ENCODE measurements at places on chromosomes 11 and 22.

DNA sequence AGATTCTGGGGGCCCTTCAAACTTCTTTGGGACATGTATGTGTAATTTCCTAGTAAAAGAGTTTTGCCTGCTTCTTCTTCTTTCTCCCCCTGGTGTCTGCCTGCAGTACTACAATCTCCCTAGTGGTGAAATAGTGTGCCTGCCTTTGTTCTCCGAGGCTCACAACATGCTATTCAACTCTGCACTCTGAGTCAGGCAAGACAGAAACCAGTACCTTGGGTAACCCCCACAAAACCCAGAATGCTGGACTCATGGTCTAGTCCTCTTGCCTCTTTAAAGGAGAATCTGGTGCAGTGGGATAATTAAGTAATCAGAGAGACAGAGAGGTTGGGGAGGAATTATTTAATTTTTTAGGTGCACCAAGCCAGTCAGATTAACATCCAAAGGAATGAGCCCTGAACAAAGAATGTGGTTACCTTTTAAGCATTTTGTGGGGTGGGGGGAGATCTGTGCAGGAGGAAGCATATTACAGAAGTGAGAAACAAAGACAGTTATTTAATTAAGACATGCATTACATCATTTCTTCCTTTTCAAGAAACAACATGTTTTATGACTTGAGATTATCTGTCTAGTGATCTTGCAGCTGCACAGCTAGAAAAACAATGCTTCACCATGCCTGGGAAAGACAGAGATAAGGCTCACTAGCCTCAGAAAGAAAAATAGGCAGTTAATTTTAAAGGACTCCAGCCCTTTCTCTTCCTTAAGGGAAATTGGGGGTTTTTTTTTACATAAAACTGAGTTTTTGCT lies 11.0 kb upstream of the MS4A6A start:
- peak; percentile 58 for DNase-seq

DNA sequence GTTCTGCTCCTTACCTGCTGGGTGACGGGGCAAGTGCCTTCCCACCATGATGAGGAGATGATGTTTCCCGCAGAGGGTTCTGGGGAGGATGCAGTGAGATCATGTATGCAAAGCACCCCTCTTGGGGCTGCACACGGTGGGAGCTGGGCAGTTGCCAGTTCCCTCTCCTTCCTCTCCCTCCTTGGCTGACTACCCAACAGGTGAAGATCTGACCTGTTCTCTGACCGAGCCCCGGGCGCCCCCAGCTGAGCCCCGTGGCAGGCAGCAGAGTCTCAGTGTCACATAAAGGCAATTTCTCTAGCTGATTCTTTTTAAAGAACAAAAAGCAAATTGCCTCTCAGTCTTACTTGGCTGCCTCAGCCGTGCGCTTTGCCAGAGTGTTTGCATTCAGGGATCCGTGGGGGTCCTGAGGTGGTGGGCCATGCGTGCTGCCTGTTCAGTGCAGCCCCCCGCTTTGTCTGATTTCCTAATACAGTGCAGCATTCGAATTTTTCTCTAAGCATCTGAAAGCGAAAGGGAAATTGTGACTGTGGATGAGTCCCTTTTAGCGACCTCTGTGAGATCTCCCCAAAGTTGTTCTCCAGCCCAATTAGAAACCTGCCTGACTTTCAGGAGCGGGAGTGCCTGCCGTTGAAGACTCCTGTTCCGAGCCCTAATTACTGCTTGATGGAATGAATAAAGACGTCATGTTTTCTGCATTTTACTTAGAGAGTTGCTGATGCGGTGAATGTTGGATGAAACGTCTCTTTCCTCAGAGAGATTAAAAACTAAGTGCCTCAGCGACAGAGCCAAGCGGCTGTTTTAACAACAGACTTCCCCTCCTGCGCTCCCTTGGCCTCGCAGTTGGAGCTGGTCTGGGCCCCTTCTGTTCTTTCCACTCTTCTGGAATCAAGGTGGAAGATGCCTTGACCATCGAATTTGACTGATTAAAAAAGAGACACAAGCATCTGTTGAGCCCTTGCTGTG lies 86.0 kb downstream of the GRIK4 start:
- no peak for DNase-seq

DNA sequence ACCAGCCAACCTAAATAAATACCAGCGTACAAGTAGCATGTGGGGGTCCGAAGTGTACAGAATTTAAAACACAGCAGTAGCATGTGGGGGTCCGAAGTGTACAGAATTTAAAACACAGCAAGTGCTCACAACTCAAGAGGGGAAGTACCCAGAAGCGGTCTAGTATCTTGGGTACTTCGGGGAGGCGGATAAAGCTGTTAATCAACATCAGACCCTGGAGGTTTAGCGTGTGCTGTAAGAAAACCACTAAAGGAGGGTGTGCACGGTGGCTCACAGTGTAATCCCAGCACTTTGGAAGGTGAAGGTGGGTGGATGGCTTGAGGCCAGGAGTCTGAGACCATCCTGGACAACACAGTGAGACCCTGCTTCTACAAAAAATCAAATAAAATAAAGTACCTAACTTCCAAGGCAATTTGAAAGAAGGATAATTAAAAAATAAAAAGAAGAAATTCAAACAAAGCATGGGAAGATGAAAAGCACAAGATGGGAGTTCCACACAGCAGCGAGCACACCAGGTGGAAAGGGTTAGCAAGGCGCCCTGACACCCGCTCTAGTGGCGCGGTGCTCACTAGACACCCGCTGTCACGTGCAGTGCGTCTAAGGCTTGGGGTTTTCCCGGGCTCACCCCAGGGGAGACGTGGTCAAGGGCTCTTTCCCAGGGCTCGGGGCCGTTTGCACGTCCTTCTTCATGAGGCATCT lies 35.0 kb upstream of the MOB2 start:
- DNase-seq: no peak

DNA sequence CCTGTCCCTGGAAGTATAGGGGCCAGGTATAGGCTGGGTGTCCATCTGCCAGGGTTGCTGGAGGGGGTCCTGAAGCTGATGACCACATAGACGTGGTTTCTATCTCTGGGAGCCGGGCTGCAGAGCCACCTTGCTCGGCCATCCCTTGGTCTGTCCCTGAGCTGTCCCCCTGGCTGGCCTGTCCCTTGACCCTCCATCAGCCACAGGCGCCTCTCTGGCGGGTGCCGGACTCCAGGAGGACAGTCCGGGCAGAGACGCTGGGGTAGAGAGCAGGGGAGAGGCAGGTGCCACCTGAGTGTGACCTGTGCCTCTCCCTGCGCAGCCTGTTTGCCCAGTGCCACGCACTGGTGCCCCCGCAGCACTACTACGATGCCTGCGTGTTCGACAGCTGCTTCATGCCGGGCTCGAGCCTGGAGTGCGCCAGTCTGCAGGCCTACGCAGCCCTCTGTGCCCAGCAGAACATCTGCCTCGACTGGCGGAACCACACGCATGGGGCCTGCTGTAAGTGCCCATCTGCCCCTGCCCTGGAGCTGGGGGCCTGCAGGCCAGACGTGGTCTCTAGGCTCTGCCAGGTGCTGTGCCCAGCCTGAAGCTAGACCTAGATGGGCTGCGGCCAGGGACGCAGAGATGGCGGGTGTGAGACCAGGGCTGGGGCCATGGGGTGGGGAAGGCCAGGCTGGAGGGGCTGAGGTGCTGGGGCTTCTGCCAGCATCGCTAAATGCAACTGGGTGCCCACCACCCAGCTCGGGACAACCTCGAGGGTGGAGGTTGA lies 29.9 kb downstream of the MUC2 start:
- no peak for DNase-seq
